H4 (cell line): ENCODE measurements at places on chromosomes 1 and 21. TPM values are rescaled to one million over a fixed set of nuclear protein-coding genes. Genes with fewer than 3 reads are reported as not detected.

DNA sequence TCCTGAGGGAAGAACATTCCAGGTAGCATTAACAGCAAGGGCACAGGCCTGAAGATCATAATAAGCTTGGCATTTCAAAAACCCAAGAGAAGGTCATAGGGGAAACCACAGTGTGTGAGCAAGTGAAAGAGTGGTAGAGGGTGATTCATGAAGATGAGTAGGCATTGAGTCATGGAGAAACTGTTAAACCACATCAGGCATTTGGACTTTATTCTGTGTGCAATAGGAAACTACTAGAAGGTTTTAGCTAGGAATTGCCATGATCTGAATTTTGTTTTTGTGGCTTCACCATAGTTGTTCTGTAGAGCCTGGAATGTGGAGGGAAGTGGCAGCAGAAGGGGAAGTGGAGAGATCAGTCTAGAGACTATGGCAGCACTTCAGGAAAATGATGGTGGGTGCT, 359.0 kb upstream of the PTBP2 start:
- DNase-seq = peak; percentile 91

GRCh38 chr1:201538612-201539551, at the start of gene NAV1:
Gene NAV1 (plus strand): TSS chr1:201539127. CDS start chr1:201622885, 83,758 bp downstream.
- DNase-seq = peak; percentile 88

Gene DPH2
- total RNA-seq = 28.5 and 44.1 TPM in 2 replicates

- DNase-seq = no peak
These were observed 4.5 kb downstream of the URB1 start for GRCh38 chr21:32388306-32388705.

Gene CAPN9
- 0.50 TPM in 1 of 2 replicates, not detected in the other for total RNA-seq

DNA sequence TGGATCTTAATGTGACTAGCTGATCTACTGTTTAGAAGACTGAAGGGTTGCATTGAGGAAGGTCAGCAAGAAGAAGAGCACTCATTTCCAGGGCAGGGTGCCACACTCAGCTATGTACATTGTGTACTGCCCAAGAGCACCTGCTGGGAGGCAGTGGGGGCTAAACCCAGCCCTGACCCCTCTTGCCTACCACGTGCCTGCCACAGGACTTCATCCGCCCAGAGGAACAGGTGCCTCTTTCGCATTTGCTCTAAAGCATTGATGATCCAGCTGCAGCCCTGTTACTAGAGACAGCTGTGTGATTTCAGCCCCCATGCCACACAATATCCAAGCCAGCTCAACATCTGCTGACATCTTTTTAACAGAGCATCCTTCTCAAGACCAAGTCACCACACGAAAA, 341.8 kb downstream of the LMX1A start:
- DNase-seq = no peak

DNA sequence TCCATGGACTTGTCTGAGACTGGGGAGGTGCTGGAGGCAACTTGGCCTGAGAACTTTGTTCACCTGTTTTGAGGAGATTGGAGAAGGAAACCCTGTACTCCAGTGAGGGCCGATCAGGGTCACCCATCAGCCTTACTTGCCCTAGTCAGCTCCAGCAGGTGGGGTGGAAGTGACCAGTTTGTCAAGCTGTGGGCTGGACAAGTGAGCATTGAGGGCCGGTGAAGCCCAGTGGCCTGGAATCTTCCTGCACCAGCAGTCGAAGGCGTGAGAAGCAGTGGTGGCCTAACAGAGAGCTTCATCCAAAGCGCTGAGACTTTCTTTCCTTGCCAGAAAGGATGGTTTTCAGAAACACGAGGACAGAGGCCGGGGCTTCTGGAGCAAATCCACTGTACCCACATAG, 9.6 kb downstream of the SLC37A1 start:
- DNase-seq = no peak

- no peak for DNase-seq
These were observed 26.1 kb downstream of the NR5A2 start for GRCh38 chr1:200053646-200054045.

Gene FBXO28
- 19.1 and 24.9 TPM in 2 replicates for total RNA-seq

GRCh38 chr1:158951956-158952355, 20.6 kb downstream of the PYHIN1 start:
- DNase-seq = peak; percentile 60

DNA sequence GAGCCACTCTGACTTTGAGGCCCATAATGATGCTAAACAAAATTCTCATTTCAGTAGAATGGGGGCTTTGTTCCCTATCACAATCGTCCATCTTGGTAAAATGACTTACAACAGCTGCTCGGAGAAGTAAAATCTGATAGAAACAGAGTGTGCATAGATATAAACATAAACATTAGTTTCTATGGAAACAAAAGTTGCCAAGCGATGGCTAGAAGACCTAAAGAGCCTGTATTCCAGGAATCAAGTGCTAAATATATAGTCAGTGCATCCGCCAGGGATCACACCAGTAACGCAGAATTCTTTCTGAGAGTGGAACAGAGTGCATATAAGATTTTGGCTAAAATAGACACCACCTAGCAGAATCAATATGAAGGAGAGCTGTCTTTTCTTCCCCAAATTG, 91.2 kb upstream of the KAZN start:
- no peak for DNase-seq

- DNase-seq = no peak
These were observed 158.0 kb downstream of the GPATCH2 start for GRCh38 chr1:217472915-217473314.

- no peak for DNase-seq
These were observed 59.2 kb downstream of the MATN1 start for GRCh38 chr1:30664103-30664755.

DNA sequence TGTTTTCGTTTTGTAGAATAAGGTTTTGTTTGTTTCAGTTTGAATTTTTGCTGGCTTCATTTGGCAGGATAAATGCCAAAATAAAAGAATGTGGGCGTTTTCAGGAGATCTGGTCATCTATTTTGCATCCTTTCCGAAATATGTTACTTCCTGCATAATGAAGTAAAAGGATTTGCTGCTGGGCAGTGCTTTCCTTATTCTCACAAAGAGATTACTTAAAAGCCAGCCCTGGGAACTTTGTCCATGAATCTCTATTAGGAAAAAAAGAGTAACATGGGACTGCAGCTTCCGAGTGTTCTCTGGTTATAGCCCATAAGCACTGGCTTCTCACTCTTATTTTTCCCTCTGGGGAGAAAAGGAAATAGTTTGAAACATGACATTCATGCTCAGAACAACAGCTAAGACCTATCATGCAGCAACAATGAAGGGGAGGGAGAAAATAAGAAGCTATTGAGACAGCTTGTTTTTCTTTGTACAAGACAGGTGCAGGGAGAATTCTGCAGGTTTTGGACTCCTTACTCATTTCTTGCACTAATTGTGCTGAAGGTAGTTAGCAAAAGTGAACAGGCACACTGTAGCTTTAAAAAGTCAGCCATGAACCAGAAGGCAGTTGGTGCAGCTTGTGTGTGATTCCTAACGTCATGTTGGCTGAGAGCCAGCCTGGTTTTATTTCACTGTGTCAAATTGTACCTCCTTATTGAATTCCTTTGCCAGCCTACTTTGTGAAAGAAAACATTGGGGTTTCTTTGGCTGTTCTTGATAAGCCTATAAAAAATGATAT, at the start of gene SAMD13:
Gene SAMD13 (plus strand): TSS at position 705 of the 781 bp plus-strand sequence. CDS start 1,527 bp downstream, outside the sequence.
- DNase-seq = peak; percentile 57

- no peak for DNase-seq
These were observed 494 bp downstream of the SF3B4 start for GRCh38 chr1:149927056-149927562.

GRCh38 chr1:173427146-173428054, 49.7 kb upstream of the PRDX6 start:
- no peak for DNase-seq

- DNase-seq = peak; percentile 82
These were observed 4.3 kb upstream of the FGGY start for GRCh38 chr1:59292562-59292961.

- no peak for DNase-seq
These were observed 25.9 kb downstream of the UBE2U start for GRCh38 chr1:64229307-64229706.

DNA sequence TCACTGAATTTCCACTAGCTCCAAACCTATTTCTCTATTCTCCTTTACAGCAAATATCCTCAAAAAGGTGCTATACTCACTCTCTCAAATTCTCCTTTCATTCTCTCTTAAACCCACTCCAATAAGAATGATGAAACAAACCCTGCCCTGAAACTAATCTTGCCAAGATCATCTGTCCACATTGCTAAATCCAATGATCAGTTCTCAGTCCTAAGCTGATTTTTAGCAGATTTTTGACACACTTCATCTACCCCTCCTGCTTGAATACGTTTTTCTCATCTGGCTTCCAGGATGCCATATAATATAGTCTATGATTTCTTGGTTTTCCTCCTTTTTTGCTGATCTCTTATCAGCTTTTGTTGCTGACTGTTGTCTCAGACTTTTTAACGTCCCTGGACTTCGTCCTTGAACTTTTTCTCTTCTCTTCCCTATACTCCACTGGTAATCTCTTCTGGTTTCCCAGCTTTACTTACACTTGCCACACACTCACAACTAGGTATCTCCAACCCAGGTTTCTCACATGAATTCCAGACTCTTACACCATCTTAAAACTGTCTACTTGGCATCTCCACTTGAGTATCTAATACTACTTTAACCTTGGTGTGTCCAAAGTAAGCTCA, 35.3 kb downstream of the RERE start:
- no peak for DNase-seq

- DNase-seq = no peak
These were observed 350.2 kb downstream of the SMYD3 start for GRCh38 chr1:246156847-246157246.

Gene S100A9
- total RNA-seq = 0.74 TPM in 1 of 2 replicates, not detected in the other

DNA sequence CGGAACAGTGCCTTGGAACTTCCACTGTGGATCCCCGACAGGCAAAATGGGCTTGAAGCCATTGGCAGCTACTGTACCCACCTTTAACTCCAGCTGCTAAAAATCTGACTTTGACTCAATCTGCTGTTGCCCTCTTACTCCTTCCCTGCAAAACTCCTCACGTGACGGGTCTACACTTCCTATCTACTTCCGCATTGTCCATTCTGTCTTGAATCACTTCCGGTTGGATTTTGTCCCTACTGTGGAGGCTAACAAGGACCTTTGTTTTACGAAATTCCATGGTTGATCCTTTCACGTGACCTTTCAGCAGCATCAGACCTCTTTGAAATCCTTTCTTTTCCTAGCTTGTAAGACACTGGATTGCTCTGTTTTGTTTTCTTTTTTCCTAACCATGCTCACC, 268.4 kb downstream of the PRDM2 start:
- no peak for DNase-seq

DNA sequence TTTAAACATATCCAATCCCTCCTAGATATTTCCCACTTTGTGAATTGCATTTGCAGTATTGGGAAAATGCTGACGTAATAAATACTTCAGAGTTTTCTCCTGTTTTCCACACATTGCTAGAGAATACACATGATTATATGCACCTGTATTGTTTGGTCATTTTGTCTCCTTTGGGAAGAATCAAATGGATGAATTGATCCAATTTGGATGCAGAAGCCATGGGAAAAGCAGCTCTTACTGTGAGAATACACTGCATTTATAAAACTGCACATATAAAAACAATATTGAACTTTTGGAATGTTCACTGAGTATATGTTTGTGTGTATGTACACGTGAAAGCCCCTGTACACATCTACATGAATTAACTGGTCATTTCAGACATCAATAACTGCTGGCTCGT, 306.6 kb upstream of the LYPLAL1 start:
- DNase-seq = no peak

GRCh38 chr21:31299291-31300147, 44.5 kb downstream of the TIAM1 start:
- DNase-seq = no peak

GRCh38 chr1:209238356-209238755, 345.2 kb upstream of the CAMK1G start:
- DNase-seq = no peak

- no peak for DNase-seq
These were observed 109.0 kb downstream of the NGF start for GRCh38 chr1:115229016-115229415.

GRCh38 chr1:45005761-45006160, 5.4 kb downstream of the HECTD3 start:
- no peak for DNase-seq

DNA sequence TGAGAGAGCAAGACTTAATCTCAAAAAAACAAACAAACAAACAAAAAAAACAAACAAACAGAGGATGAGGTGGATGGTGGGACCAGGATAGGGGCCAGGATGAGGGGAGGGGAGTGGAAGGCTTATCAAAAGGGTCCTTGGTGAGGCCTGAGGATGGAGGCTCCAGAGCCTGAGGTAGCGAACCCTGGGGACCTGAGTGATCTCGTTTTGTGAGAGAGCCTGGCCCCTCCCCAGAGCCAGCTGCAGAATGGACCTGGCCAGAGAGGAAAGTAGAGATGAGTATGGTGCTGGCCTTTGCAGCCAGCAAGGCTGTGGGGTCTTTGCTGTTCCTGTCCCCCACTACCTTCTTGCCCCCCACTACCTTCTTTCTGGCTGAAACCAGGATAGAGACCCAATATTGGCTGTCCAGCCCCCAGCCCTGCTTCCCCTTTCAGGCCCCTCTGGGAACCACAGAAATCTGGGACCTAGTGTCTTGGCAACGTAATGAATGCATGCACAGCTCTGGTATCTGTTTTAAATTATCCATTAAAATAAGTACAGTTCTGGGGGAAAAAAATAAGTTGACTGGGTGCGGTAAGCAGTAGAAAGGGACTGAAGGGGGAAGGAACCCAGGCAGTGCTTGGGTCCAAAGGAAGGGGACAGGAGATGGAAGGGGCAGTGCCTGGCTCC, 1.1 kb upstream of the LMNA start:
- no peak for DNase-seq

- DNase-seq = no peak
These were observed 73.7 kb upstream of the NRIP1 start for GRCh38 chr21:15138490-15138889.

Gene BARHL2
- not detected in 2 replicates for total RNA-seq

Gene KRTAP13-3
- not detected in 2 replicates for total RNA-seq

DNA sequence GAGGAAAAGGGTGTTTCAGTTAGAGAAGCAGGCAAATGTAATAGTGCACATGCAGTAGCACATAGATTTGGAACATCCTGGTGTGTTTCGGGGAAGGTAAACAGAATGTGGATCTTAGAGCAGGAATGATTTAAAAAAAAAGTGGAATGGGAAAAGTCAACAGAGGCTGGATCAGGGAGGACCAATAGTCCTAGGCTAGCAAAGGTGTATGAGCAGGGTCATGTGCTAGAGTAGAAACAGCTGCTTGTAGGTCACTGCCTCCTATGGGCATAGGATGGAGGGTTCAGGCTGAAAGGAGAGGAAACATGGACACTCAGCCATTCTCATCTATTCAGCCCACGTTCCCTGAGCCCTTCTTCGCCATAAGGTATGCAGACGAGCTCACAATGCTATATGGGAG, 3.7 kb upstream of the KPNA6 start:
- DNase-seq = no peak

- DNase-seq = no peak
These were observed 21.8 kb upstream of the SRP9 start for GRCh38 chr1:225755671-225756319.

Gene RBM11
- total RNA-seq = 2.8 and 7.1 TPM in 2 replicates

- peak; percentile 25 for DNase-seq
These were observed 37.4 kb downstream of the TMCO4 start for GRCh38 chr1:19762175-19762779.

GRCh38 chr1:112701227-112702066, 5.5 kb downstream of the RHOC start:
- no peak for DNase-seq

Gene DHRS3
- 38.1 and 43.1 TPM in 2 replicates for total RNA-seq

- DNase-seq = no peak
These were observed 14.0 kb downstream of the CAMK1G start for GRCh38 chr1:209597499-209597898.

GRCh38 chr1:25001125-25001915, 71.2 kb upstream of the RUNX3 start:
- DNase-seq = no peak

- DNase-seq = no peak
These were observed 19.2 kb downstream of the EBNA1BP2 start for GRCh38 chr1:43152866-43153265.
